ENCODE measurements at places on chromosomes 3 and 15.

DNA sequence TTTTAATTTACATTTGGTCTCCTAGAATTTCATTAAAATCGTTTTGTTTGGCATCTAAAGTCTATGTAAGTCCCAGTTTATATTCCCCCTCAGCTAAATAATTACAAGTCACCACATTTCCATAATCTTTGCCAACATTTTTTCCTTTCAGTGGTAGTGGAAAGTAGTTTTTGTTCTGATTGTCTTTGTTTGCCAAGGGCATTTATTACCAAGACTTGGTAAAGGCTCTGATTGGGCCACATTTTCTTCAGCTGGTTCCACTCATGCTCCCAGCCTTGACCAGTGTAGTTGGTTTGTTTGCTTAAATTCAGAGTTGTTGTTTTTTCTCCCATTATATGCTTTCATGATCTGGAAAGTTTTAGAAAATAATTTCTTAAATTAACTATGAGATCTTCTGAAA, 153.4 kb upstream of the MME start:
- no peak for DNase-seq

- DNase-seq, result no peak
Measured at GRCh38 chr3:29286478-29287240, 5.8 kb downstream of the RBMS3 start.

DNA sequence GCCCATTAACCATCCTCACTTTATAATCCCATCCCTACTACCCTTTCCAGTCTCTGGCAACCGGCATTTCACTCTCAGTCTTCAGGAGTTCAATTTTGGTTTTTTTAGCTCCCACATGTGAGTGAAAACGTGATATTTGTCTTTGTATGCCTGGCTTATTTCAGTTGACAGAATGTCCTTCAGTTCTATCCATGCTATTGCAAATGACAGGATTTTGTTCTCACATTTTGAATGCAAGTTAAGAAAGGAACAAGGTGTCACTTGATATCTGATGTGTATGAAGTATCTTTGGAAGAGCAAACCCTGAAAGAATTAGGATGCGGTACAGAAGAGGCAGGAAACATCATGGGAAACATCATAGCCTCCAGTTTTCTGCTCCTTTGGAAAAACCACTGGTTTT, 298.1 kb downstream of the THSD4 start:
- DNase-seq, result no peak

DNA sequence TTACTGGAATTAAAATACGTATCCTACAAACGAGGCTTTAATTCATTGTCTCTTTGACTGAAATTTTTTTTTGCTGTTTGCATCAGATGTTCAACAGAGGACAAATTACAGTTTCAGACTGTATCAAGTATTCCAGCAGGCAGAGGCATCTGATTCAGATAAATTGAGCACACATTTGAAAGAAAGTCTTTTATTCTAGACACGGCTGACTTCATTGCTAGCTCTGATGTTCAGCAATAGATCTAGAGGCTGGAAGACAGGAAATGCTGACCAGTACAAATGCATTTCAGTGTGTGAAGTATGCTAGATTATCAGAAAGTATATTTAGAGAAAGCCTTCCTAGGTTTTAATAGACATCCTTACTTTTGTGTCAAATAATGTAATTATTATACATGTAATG, 472.2 kb downstream of the NLGN1 start:
- DNase-seq, result no peak

- DNase-seq, result no peak
Measured at GRCh38 chr3:48404440-48405342, 25.2 kb downstream of the PLXNB1 start.

DNA sequence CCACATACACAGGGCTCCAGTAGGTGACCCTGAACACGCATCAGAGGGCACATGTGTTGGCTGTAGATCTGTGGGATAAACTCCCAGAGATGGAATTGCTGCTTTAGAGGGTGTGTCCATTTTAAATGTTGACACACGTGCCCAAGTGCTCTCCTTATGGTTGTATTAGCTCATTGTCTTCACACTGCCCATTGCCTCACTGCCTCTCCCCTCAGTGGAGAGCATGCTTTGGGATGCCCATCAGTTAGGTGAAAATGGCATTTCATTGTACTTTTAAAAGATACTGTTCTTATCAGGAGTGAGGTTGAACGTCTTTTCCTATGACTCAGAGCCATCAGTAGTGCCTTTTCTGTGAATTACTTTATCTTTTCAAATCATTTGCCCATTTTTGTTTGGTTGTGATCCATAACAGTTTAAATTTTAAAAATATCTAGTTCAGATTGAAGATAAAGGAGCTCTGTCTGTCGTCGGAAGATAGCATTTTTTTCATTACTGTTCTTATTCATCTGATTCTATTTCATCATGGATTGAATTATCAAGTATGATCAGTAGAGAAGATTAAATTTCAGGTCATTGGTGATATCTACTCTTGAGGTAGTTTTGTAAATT, 120.7 kb downstream of the CHDH start:
- DNase-seq, result no peak

- no peak for DNase-seq
Measured at GRCh38 chr3:139134678-139135372, 90.1 kb upstream of the PRR23C start.

DNA sequence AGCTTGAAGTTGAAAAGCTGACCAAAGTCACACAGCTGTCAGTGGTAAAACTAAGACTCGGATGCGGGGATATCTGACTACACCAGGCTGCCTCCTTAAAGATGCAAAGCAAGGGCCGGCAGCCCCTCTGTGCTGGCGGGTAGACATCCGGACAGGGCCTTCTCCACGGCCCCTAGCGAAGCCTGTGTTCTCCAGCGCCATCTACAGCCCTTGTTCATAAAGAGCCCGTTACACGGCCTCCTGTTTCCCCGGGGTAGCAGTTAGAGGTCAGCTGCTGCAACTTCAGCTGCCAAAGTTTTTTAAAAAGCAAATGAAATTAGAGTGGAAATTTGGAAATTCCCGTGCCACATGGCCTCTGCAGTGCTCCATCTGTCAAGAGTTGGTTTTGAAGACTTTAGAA, 383.0 kb downstream of the TBL1XR1 start:
- DNase-seq, result no peak

GRCh38 chr3:117547956-117548550, 838.5 kb downstream of the TUSC7 start:
- DNase-seq, result no peak

- DNase-seq, result no peak
Measured at GRCh38 chr3:11641683-11642430, 1.9 kb downstream of the VGLL4 start.

GRCh38 chr3:190108804-190109203, 11.9 kb downstream of the P3H2 start:
- no peak for DNase-seq

DNA sequence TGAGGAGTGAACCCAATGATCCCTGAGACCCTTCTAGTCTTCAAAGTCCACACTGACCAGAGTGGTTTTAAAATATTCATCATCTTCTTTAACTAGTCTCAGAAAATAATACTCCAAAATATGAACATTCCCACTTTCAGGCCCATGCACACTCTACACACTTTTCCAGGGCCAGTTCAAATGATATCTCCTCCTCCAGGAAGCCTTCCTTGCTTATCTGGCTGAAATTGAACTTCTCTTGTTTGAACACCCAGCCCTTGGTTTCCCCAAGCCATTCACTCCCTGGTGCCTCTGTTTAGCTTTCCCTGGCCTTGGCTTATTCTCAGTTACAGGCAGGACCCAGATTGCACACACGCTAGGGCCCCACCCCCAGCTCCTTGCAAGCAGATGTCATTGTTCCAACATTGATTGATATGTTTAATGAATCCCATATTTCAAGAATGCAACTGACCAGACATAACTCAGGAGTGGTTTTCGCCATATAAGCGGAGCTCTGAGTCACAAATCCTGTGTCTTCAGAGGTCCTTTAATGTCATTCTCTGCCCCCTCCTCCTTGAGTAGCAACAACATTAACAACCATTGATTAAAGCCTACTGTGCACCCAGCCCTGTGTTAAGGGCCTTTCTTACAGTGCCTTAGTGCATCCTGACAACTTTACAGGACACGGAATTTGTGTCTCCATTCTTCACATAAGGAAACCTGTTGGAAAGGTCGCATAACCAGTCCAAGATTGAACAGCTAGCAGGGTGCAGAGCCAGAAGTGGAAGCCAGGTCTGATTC, 2.1 kb downstream of the ITGA11 start:
- DNase-seq, result no peak

DNA sequence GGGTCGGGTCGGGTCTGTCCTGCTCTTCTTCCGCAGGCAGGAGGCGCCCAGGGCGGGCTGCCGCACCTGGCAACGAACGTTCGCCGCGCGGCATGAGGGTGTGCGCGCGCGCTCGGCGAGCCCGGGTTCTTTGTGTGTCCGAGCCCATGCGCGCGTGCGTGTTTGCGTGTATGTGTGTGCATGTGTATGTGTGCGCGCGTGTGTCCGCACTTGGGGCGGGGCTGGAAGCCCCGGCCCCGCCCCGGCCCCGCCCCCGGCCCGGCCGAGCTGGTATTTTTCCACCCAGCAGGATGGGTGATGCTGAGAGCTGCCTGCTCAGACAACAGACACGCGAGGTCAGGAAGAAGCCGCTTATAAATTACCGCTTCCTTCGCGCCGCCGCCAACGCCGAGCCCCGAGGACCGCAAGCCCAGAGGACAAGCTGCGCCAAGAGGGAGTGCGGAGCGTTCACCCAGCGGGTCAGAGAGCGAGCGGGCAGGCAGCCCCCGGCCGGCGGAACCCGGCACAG, at the start of gene SLC6A6:
Gene SLC6A6 (plus strand): TSS at position 303 of the 508 bp plus-strand sequence. CDS start 41,029 bp downstream, outside the sequence.
- peak; percentile 81 for DNase-seq

DNA sequence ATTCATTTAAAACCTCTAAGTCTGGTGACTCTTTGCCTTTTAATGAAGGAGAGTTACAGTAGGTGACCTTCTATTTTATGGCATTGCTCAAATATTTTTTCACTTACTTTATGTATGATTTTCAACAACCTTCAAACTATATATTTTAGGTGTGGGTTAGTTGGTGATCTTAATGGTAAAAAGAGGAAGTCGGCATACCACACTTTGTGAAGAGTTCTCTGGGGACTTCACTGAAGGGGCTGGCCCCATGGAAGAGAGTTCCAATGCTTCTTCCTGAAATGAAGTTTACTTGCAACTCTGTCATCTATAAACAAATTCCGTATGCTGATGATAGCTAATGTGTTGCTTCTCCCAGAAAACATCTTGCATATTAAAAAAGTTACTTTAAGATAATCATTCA, 647.0 kb upstream of the SGO1 start:
- no peak for DNase-seq

GRCh38 chr3:147299656-147300055, 106.7 kb downstream of the ZIC4 start:
- DNase-seq, result no peak

- no peak for DNase-seq
Measured at GRCh38 chr3:113166719-113167492, 44.5 kb upstream of the BOC start.

- no peak for DNase-seq
Measured at GRCh38 chr3:128009952-128010846, 42.0 kb upstream of the SEC61A1 start.

DNA sequence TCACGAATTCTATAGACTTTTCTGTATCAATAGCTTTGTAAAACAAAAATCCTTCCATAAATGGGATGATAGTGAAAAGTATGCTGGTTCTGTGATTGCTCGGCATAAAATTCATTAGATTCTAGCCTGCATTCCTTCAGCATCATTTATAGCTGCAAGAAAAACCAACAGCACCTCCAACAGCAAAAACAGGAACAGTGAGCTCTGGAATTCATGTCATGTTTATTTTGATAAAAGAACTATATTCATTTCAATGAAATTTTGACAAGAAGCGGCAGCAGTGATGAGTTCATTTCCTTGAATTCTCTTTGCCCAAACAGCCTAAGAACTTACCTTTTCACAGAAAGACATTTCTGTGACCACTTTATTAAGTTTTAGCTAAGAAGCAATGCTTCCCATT, 515.2 kb upstream of the CCDC54 start:
- DNase-seq, result no peak

DNA sequence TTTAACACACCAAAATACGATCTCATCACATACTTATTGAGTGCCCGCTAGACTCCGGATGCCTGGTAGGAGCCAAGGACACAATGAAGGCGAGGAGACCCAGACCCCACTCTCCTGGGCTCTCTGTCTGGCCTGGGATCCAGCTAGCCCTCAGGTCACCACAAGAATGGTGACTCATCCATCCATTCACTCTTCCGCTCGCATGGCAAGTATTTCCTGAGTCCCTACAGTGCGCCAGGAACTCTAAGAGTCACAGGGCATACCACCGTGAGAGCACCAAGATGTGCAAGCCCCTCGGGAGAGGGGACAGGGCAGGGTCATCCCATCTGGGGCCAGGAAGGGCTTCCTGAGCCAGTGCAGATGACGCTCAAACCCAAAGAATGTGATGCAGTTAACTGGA, 101.6 kb upstream of the PRR20G start:
- DNase-seq, result no peak

DNA sequence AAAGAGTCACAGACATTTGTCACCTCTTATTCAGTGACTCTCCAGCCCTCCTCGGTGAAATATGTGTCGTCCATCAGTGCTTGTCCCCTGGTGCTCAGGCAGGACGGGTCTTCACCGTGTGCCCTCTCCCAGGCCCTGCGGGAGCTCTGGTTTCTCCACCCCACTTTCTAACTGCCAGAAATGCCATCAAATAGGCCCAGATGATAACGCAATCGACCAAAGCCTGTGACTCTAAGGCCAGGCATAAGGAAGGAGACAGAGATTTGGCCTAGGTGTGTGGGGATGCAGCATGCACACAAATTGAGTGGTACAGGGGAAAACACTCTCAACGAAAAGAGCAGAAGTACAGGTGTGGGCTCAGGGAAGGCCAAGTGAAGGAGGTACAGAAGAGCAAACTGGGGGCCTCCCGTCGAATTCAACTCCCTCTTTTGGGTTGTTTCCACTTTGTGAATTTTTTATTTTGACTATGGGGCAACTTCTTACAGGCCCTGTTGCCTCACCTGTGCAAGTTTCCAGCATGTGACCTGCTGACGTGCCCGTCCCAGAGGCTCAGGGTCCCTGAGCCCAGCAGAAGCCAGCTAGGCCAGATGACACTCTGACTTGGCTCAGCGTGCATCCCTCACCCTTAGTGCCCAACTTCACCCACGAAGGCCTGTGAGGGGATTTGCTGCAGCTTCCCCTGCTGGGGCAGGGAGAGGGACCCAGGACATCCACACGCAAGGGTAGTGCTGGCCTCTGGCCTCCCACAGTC, 4.7 kb downstream of the NUP210 start:
- DNase-seq, result no peak

DNA sequence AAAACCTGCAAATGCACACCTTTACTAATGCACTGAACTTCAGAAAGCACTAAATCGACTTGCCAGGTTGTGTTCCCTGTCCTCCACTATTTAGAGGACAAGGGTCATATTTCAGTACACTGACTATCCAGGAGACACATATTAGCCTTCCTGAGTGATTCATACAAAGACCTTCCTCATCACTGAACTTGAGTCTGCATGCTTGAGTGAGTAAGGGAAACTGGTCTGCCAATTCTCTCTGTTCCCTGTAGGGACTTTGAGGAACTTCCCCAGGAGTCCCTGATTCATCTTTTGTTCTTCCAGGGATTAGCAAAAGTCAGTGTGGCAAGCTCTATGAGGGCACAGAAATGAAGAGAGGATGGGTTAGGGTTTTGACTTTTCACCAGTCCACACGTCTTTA, 565.9 kb downstream of the PDCD6IP start:
- no peak for DNase-seq
